GDM1 (cell line): ENCODE measurements at places on chromosomes 6 and 20.

DNA sequence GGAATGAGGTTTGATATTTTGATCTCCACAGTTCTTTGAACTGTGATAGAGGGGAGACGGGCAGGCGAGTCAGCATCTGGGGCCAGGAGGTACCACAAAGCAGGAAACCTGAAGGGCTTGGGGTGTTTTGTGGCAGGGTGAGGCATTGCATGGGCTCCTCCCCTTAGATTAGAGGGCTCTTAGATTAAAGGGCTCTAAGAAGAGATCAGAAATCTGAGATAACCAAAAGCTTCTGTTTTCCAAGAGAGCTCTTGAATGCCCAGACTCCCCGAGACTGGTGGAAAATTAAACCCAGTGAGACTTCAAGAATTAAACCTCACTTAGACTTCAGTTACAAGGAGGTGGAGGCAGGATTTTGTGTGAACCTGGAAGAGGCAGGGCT lies 2.4 kb upstream of the GPX5 start:
- DNase-seq = no peak

DNA sequence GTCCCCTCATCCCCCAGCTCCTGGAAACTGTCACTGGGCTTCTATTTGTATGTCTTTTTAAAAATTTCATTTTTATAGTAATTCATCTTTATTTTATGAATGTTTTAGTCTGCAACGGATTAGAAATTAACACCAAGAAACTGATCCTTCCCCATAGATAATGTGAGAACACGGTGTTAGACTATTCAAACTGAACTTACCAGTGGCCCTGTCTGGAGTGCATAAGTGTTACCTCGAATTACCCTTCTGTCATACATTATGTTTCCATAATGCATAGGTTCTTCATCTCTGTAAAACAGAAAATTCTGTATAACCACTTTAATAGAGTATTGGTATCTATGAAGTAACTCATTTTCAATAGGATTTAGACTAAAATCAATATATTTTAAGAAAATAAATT lies 6.4 kb downstream of the RSPH3 start:
- DNase-seq = no peak

- no peak for DNase-seq
Observed at GRCh38 chr6:17768388-17768787, 61.7 kb upstream of the NUP153 start.

- peak; percentile 18 for DNase-seq
Observed at GRCh38 chr6:81772741-81773140, 20.3 kb upstream of the TENT5A start.

- no peak for DNase-seq
Observed at GRCh38 chr6:47440719-47441118, 36.9 kb upstream of the CD2AP start.

DNA sequence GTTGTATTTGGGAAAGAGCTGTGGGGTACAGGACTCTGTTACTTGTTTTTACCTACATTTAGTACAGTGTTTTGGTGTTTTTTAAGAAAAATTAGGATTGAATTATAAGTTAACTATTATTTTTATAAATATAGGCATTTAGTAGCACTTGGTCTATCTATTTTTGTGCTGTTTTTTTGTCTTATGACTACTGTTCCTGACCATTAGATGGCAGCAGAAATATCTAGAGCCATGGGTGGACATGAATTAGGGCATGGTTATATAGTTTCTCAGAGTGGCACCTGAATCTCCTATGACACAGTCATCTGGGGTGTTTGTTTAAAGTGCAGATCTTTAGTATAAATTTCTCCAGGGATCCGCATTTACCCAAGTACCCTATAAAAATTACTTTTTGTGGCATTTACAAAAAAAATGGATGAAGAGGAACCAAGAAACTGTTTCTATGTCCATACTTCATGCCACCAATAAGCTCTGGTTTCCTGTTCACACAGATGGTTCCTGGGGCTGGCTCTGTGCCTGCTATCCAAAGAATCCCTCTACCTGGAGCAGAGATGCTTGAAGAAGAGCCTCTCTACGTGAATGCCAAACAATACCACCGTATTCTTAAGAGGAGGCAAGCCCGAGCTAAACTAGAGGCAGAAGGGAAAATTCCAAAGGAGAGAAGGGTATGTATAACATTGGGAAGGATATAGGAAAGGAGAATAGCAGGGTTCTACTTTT lies 19.8 kb downstream of the NFYA start:
- no peak for DNase-seq

DNA sequence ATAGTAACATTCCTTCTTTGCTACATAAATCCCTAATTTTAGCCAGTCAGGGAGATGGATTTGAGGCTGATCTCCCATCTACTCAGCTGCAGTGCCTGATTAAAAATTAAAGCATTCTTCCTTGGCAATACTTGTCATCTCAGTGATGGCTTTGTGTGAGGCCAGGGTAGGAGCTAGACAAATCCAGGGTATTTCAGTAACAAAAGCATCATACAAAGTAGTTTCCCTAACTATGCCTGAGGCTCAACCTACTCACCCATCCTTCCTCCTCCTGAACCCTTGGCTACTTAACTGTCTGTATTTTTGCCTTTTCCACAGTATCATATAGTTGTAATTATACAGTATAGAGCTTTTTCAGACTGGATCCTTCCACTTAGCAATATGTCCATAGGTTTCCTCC lies 37.7 kb downstream of the HLA-DRB5 start:
- DNase-seq = no peak

DNA sequence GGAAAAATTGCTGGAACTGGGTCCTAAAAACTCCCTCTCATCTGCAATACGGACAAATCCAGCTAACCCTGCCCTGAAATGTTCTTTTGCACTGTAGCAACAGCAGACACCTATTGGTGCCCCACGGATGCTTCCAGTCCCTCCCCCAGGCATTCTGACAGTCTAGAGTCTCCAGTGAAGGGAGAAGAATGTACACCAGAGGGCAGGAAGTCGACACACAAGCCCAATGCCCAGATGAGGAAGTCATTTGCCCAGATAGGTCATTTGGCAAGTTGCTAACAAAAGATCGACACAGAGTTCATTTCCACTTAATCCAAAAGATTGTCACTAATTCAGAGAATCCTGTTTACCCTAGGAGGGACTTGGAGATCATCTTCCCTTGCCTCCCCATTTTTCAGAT lies 293.0 kb upstream of the PRDM1 start:
- peak; percentile 58 for DNase-seq

- DNase-seq = no peak
Observed at GRCh38 chr6:56372406-56372995, 125.1 kb upstream of the COL21A1 start.

- no peak for DNase-seq
Observed at GRCh38 chr20:32526125-32526524, 59.0 kb downstream of the NOL4L start.

DNA sequence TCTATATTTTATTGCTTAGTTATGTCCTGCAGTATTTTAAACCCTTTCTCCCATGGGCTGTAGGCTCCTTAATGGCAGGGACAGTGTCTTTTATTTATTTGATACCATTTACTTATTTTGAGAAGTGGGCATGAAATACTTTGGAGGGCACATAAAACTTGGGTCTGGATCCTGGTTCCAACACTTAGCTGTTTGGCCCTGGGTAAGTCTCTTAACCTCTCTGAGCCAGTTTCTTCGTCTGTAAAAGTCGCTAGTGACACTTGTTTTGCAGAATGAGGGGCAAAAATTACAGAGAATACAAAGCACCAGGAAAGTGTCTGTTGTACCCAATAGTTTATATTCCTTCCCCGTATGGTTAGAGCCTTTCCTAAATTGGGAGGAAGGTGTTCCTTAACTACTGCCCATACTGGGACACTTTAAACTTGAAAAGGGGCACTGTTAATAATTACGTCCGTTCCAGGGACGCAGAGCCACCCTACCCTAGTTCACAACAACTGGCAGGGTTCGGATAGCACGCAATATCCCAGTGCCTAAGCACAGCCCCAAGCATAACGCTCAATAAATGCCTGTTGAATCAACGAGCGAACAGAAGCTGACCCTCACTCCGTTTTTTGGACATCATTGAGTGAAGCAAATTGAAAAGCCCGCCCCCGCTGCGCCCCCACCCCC lies 6.0 kb upstream of the ARMC12 start:
- no peak for DNase-seq

DNA sequence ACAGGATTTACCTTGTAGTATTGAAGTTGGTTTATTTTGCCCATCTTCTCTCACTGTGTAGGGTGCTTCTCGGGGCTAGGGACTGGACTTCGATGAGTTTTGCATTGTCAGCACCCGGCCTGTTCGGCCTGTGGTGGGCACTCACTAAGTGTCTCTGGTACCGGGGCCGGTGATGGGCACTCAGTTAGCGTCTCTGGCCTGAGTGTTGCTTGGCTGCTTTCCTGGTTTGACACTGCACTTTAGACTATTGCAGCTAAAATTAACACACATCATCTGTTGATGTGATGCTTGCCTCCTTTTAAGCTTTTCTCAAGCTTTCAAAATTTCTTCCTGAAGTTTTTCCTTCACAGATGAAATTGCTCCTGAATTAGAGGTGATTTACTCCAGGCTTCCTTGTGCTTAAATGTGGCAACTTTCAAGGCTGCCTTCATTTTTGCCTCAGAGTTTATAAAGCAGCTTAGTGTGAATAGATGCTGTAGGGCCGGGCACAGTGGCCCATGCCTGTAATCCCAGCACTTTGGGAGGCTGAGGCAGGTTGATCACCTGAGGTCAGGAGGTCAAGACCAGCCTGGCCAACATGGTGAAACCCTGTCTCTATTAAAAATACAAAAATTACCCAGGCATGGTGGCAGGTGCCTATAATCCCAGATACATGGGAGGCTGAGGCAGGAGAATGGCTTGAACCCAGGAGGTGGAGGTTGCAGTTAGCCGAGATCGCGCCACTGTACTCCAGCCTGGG lies 41.7 kb upstream of the TULP4 start:
- no peak for DNase-seq

DNA sequence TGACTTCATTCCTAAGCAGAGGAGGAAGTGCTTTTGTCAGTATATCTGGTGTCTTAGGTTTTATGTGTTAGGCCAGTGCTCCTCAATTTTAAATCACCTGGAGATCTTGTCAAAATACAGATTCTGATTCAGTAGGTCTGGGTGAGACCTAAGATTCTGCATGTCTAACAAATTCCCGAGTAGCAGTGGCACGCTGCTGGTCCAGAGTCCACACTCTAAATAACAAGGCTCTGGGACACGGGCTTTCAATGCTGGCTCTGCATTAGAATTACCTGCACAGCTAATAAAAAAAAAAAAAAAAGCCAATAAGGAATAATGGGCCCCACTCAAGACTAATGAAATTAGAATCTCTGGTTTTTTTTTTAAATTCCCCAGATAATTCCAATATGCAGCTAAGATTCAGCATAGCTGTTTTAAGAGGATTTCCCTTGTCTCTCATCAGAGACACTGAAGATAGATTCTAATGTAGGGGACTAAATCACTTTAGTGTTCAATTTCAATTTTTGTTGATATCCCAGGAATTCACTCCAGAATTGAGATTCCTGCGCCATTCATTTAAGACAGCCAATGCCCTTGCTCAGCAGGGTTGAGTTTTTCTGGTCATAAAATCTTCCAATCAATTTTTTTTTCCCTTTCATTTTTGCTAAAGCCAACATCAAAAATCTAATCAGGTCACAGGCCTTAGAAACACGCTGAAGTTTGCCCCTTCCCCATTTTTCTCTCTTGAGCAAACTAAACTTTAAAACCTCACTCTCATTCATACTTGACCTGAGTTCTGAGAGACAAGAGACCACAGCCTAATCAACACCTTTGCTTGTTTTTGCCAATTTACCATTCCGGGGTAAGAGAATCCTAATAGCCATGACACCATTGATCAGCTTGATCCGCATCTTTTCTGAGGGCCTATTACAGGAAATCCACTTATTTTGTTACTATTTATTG lies 2.4 kb downstream of the TDP2 start:
- DNase-seq = no peak

DNA sequence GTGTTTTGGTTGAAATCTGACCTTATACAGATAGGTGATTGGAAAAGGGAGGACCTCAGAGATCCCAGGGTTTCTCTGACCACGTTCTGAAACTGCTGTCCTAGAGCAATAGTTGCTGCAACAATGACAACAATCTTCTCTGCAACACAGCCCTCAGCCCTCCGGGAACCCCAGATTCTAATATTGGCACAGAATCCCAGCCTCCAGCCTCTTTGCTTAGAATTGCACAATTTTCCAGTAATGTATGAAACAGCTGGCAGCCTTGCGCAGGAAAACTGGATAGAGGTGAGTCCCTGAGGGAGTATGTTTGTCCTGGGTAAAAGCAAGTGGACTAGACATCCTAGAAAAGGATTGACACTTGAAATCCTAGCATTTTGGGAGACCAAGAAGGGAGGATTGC lies 30.4 kb upstream of the PNRC1 start:
- no peak for DNase-seq

DNA sequence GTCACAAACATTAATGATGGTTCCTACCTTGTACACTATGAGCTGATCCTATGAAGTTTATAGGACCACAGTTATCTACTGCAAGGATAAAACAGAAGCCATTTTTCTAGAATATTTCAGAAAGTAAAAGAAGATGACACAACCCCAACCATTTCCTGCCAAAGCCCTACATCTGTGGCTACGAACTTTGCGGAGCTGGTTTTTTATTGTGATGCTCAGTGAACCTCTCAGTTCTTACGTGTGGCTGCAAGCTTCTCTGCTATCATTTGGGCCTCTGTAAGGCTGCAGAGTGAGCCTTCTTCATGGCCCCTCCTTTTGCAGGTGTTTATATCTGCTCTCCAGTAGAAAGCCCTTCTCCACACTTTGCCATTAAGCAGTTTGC lies 17.8 kb upstream of the TAGAP start:
- DNase-seq = no peak

DNA sequence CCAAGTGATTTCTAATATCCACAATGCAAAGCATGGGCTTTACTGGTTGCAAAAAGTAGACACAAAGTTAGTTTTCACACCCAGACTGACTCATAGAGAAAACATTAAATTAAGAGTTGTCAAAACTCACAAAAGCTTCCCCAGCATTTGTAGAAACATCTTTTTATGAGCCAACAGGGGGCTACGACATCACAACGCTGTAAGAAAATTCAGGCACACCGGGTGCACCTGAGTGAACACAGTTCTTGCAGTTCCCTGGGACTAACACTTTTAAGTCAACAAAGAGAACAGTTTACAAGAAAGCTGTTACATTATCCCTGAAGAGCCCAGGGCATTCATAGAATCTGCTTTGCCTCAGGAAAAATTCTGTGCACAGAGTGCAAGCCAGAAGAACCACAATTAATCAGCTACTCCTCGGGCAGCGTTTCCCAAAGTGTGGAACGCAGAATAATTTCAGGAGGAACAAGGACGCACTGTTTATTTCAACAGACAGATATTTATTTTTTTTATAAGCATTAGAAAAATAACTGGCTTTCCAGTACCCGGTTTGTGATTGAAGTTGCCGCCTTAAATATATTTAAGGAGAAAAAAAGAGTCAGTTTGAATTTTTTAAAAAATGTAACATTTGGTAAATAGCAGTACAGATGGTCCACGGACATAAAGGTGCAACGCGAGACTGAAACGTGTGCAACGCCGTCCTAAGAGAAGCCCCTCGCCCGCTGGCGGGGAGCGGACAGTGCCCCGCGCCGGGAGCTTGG lies 1.2 kb downstream of the NCOA5 start:
- no peak for DNase-seq
